ENCODE measurements at places on chromosomes 4 and X.

DNA sequence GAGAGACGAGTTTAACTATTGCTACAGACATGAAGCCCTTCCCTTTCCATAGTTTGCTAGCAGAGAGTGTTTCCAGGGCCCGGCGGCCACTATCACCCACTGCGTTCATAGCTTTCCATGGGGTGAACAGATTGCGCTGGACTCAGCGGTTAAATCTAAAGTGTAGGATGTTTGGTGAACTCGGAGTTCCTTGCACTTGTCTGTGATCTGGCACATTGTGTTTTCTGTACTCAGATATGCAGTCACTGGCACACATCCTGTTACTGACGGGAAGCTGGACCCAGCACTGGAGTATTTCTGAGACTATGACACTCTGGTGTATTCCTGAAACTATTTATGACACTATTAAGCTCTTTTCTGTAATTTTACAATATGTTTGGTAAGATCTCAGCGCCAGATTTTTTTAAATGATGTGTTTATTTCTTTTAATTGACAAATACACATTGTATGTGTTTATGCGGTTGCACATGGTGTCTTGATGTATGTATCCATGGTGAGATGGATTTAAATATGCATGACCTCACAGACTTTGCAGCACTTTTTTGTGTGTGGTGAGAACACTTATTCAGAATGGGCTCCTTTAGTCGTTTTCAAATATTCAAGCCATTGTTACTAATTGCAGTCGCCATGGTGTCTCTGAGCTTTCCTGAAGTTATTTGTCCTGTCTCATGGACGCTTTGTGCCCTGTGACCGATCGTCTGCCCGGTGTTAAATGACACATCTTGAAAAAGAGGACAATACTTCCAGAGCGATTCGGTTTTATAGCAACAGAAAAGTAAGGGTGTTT lies 14.1 kb downstream of the CD99 start:
- no peak for DNase-seq

DNA sequence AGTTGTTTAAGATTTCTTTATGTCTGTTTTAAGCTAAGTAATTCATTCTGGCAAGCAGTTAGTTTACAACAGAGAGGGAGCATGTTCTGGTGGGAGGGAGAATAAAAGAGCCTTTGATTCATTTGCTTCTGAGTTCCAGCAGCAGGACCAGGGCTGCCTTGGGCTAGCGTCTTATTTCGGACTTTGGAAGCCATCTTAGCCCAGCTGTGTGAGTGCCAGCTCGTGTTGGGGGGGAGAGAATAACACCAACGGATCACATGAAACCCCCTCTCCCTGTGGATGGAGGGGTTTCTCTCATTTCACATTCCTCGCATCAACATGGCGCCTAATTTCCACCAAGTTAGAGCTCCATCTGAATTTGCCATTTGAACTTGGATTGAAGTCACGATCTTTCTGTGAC lies 7.4 kb downstream of the GAB1 start:
- DNase-seq, result no peak

DNA sequence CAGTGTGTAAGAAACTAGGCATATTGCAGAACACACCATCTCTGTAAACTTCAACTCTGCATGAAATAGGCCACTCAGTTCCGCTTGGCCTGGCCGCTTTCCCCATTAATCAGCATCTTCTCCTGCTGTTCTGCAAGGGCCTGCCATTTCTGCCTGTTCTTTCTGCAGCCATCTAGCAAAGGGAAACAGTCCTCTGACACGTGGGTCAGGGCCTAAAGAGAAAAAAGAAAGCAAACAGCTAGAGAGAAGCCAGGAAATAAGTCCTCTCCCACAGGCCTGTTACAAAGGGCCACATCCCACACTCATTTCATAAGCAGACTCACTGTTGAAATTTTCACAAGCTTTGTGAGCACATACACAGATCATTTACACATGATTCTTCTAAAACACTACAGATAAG lies 130.1 kb downstream of the PDE5A start:
- no peak for DNase-seq

- DNase-seq, result no peak
Measured at GRCh38 chr4:117421706-117422105, 336.3 kb upstream of the TRAM1L1 start.

DNA sequence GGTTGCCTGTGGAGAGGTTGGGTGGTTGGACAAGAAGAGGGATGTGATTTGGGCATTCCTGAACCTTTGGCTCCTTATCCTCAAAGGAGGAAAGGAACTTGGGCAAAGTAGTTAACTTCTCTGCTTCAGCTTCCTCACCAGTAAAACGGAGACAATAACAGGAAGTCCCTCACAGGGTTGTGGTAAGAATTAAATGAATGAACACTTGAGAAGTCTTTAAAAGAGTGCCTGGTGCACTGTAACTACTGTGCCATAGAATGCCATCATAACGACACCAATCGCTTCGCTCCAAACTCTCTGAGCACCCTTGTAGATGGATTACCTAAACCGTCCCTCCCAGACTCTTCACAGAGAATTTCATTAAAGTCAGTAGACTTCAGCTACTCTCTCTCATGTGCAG lies 10.5 kb downstream of the ZCCHC18 start:
- DNase-seq, result no peak

DNA sequence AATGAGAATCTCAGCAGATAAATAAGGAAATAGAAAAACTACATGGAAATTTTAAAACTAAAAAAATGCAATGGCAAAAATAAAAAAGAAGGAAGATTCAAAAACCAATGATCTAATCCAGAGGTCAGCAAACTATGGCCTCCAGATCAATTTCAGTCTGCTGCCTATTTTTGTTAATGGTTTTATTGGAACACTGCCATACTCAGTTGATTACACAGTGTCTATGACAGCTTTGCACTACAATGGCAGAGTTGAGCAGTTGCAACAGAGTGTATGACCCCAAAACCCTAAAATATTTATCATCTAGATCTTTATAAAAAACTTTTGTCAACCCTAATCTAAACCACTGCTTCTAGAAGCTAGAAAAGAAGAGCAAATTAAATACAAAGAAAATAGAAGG lies 170.3 kb downstream of the RAB28 start:
- DNase-seq, result no peak

- DNase-seq, result no peak
Measured at GRCh38 chr4:87390551-87390890, 467 bp downstream of the HSD17B11 start.

- no peak for DNase-seq
Measured at GRCh38 chrX:112636951-112637581, 42.7 kb downstream of the LHFPL1 start.

DNA sequence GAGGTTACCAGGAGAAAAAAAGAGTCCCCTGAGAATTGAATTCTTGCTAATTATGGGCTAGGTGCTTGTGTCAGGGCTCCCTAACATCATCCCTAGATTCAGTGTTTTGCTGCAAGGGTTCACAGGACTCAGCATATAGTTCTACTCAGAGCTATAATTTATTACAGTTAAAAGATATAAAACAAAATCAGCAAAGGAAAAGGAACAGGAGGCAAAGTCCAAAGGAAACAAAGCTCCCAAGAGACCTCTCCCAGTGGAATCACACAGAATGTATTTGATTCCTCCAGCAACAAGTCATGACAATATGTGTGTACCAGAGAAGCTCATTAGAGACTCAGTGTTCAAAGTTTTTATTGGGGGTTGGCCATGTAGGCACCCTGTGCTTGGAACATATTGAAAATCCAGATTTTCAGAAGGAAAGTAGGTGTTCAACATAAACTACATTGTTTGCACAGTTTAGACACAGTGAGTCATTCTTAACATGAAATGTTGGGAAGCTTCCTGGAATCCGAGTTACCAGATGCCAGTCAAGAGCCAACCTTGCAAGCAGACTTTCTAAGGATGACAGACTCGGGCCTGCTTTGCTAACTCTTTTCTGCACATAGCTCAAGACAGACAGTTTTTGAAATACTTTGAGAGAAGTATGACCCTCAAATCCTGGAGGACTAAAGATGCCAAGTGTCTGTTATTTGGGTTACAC lies 311.3 kb upstream of the EMCN start:
- no peak for DNase-seq

DNA sequence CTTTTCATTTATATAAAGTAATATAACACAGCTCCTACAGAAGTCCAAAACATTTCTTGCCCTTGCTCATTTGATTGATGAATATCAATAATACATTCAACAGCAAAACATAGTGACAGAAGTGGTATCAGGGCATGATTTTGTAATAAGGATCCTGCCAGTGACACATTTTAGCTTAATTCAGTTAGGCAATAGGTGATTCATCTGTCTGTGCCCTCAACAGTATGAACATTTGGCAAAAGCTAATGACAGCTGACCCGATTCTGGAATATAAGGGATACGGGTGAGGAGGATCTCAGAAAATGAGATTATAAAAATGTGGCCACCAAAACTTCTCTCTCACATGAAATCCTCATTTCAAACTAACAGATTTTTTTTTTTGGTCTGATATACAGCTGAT lies 294.0 kb downstream of the CAMK2D start:
- no peak for DNase-seq

GRCh38 chr4:119696963-119697362 lies 68.4 kb upstream of the PDE5A start:
- DNase-seq, result no peak

DNA sequence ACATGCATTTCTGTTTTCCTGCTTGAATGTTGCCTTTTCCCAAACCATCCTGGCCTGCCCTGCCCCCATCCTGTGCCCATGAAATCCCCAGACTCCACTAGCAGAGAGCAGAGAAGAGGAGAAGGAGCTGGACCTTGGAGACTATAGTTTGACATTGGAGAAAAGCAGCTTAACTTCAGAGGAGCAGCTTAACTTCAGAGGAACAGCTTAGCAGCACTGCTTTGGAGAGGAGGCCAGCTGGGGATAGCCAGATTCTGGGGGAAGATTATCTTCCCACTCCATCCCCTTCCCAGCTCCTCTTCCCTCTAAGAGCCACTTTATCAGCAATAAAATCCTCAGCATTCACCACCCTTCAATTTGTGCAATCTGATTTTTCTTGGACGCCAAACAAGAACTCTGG lies 443.0 kb downstream of the PCDH10 start:
- DNase-seq, result no peak

DNA sequence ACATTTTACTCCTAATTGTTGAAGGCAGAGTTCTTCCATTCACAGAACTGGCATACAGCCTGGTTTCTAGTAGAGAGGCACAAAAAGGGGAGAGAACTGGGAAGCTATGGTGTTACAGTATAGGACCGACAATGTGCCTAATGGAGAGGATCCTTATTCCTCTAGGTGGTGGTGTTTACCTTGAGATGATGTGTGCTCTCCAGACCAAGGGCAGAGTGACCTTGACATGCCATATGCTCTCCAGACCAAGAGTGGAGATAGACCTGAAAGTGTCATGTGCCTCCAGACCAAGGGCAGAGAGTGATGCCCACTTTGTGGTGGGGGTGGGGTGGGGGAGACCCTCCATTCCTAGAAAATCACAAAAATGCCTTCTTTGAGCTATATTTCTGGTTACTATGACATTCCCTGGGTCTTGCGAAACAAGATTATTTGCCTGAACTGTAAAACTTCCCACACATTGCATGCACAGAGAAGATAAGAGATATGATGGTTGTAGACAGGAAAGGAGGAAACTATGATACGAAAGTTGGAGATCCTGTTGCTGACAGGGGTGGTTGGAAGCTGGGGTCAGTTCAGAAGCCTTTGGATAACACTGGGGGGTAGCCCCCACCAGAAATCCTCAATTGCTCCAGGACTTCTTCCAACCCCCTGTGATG lies 119.7 kb downstream of the TEX13C start:
- DNase-seq, result no peak

GRCh38 chrX:131711478-131711867 lies 167.6 kb downstream of the OR13H1 start:
- DNase-seq, result no peak

DNA sequence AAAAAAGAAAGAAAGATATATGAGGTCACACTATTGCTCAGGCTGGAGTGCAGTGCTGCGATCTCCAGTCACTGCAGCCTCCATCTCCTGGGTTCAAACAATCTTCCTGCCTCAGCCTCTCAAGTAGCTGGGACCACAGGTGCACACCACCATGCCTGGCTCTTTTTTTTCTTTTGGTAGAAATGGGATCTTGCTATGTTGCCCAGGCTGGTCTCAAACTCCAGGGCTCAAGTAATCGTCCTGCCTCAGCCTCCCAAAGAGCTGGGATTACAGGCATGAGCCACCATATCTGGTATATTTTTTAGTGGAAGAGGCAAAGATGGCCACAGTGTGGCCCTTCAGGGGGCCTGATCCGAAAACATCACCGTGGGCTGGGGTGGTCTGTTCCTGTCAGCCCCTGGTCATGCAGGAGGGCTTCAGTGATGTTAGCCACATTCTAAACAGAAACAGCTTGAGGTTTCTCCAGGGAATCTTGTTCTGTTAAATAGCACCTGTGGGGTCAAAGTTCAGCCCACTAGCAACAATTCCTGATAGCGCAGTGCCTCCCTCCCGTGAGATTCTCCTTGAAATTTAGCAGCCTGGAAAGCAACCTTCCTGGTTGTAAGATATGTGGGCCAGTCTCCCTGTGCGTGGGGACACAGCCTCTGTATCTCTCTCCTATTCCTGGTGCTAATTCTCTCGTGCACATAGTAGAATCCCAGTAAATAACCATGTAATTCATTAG lies 7.3 kb upstream of the DHRSX start:
- DNase-seq, result no peak

- no peak for DNase-seq
Measured at GRCh38 chrX:111145878-111146277, 49.9 kb downstream of the PAK3 start.

GRCh38 chrX:40201329-40201885 lies 103.6 kb upstream of the BCOR start:
- no peak for DNase-seq

- no peak for DNase-seq
Measured at GRCh38 chrX:34884817-34885216, 57.8 kb upstream of the FAM47B start.

DNA sequence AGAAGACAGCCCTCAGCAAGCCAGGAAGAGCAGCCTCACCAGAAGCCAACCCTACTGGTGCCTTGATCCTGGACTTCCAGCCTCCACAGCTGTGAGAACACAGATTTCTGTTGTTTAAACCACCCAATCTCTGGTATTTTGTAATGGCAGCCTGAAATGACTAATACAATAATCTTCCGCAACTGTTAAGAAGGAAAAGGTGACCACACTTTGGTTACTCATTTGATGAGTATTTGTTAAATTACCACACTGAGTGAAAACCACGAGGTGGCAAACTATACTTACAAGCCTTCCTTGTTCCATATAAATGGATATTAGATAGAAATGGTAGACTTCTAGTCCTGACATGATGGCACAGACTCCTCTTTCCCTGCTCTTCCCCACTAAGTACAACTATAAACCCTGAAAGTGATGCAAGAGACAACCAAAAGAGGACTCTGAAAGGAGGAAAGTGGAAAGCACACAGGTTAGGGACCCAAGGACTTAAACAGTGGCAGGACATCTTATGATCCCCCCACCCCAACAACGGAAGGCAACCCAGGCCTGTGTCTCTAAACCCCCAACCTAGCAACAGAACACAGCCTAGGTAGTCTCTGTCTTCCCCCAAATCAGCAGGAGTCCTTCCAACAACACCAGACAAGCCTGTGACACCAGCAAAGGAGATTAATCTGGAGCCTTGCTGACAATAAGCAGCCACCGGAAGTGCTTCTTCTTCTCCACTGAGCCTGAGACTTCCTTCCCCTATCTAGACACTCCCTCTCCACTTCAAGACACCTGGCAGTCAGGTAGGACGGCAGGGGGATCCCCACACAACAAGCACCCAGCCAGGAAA lies 12.3 kb downstream of the ZNF182 start:
- DNase-seq, result no peak

GRCh38 chr4:41429280-41429669 lies 108.7 kb upstream of the LIMCH1 start:
- no peak for DNase-seq
